T-helper 17 cell (primary cell): ENCODE measurements at places on chromosomes 16 and 17. TPM values are rescaled to one million over a fixed set of nuclear protein-coding genes. Genes with fewer than 3 reads are reported as not detected.

DNA sequence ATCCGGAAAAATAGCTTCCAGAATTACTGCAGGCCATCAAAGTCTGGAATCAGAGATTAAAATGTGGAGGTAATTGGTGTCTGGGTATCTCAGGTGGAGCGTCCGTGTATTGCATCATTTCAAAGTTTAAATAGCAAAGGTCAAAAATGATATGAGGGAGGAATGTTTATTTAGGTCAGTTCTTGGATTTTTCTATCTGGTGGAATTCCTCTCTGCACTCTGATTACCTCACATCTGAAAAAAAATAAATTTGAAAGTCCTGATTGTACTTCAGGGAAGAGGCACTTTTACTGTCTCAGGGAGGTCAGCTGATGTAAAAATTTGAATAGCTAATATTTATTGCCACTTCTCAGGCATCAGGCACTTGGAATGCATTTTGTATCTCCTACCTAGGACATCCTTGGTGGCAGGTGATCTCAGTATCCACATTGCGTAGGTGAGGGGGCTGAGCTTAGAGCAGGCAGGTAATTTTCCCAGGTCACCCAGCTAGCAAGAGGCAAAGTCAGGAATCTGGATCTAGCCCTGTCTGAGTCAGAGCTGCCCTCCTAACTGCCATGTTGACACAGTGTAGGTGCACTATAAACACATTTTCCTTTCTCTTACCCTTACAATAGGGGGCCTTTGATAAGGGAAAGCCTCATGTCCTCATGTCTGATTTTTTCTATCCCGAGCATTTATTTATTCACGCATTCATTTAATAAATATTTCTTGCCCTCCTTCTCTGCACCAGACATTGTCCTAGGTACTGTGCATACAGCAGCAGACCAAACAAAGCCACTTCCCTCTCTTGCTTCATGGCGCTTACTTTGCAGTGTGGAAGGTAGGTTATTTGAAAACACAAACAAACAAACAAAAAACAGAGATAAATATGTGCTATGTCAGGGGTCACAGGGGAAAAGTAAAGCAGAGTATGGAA lies 454.3 kb downstream of the HAPSTR1 start:
- DNase-seq = no peak

DNA sequence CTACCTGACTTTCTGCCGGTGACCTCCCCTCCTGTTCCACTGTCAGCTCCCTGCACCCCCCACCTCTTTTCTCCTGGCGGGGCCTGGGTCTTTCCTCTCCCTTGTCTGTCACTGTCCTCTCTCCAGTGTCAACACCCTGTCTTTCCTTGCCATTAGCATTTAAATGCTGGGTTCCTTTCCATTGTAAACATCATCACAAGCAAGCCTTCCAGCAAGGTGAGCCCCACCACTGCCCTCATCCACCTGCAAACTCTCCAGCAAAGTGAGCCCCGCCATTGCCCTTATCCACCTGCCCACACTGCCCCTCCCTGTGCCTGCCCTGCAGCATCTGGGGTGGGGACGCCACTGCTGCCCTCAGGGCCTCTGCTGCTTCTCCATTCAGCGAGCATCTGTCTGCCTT lies 195.0 kb downstream of the ENGASE start:
- no peak for DNase-seq

CCL16 gene
- not detected for total RNA-seq

CES5A gene
- not detected for total RNA-seq

MIS12 gene
- total RNA-seq = 31.0 TPM

DNA sequence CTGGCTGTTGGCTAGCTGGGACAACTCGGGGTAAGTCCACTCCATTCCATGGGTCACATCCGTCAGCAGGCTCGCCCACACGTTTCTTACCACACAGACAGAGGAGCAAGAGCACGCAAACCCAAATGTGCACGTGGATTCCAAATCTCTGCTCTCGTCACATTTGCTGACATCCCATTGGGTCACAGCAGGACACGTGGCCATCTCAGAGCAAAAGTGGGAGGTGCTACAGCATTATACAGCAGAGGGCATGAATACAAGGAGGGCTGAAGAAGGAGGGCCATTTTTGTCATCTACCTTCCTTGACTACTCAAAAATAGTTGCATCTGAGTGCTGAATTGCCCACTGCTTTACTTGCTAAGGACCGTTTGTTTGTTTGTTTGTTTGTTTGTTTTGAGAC lies 84.7 kb downstream of the RBBP6 start:
- DNase-seq = no peak

GRCh38 chr16:85524365-85524629 lies 88.8 kb upstream of the GSE1 start:
- no peak for DNase-seq

ABCA3 gene
- total RNA-seq = 8.3 TPM

PKMYT1 gene
- total RNA-seq = not detected

DNA sequence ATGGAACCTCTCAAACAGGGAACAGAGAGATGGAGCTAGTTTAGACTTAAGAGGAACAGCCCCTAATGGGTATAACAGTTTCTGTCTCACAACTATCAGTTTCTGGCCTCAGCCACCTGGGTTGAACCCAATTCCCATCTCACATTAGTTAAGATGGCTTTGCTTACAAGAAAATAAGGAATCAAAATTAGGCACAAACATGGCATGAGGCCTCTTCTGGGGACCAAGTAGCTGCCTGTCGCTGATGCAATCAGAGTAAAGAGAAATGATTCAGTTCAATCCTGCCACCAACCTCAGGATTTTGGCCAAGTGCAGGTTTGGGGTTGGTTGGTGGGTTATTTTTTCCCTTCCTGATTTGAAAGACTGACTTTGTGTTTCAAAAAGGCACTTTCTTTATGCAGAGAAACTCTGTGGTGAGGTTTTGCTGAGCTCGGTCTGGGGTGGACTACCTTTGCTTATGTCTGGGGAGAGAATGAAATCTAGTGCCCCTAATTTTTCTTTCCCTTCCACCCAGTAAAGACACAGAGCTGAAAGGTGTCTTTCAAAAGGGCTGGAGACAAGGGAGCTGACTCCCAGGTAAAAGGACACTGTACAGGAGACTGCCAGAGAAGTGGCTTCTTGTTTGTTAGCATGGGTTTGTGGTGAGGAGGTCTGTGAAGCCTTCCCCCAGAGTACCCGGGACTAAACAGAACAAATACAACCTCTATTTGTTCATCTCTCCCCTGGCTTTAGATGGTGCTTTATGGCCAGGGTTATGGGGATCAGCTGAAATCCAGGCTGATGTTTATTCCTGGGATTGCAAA lies 44.8 kb upstream of the NFAT5 start:
- DNase-seq = no peak

- no peak for DNase-seq
Measured at GRCh38 chr16:79848719-79849118, 248.2 kb upstream of the MAF start.

PIEZO1 gene
- total RNA-seq = 272 TPM

DNA sequence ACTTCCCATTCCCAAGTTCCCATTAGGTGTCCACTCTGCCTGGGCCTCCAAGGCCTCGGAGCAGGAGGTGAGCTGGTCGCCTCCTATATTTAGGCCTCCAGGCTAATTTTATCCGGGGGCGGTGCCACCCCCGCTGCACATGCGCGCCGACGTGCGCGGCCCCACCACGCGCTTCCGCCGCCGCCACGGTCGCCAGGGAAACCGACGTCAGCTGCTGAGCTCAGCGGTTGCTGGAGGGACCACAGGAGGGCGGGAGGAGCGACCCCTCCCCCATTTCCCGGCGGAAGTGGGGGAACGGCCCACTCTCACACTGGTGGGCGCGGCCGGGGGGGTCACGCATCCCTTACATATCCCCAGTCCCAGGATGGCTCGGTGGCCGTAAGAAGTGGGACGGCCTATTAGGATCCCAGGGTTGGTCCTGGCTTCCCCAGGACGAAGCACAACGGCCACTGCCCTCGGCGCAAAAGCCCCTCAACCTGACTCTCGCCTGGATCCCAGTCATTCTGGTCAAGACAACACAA lies 1.0 kb downstream of the PER1 start:
- peak; percentile 87 for DNase-seq

DNA sequence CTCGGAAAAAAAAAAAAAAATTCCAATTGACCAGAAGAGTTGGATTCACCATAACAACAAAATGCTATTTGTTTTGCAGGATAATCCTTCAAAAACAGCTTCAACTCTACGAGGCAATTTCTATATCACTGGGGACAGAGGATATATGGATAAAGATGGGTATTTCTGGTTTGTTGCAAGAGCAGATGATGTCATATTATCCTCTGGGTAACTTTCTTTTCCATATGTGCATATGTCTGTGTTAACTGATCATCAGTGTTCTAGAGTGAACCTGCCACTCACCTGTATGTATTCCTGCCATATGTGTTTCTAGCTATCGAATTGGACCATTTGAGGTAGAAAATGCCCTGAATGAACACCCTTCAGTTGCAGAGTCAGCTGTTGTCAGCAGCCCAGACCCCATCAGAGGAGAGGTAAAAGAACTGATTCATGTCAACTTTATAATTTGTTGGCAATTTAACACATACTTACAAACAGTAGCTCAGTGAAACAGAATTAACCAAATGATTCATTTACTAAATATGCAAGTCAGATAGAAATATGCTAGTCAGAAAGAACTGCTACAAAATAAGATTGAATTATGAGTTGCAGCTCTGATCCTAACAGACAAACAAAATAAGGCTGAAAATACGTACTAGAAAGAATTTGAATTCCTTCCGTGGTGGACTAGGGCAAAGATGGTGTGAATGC lies 14.2 kb downstream of the ERI2 start:
- DNase-seq = no peak
